ENCODE measurements at places on chromosomes 16 and 17.

DNA sequence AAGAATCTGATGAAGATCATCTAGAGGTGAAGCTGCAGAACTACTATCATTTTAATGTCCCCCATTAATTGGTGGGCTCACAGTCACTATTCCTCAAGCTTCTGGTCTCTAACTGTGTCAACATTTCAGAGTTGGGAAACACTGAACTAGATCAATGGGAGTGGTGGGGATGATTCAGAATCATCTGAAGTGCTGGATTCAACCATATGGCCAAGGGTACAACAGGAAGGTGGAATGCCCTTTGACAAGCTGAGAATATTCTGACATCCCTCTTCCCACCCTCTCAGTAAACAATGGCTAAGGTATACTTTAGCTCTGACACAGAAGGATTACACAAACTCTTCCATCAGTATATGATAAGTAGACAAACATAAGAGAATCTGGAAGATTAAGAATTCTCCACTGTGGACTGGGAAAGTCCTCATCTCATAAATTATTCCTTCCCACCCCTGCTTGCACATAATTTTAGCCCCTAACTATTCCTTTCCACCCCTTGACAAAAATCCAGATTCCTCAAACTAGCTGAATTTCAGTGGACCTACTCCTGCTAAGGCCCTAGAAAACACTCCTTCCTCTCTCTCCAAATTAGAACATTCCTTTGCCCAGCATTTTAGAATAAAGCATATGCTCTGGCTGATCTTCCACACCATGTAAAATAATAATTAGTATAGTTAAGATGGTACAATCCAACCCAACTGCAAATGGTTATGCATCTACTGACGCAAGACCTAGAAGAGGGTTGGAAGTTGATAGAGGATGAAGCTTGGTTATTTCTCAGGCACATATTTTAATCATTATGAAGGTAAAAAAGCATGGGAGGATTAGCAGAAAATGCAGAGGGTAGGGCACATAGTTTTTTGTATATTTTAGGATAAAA lies 16.3 kb upstream of the RFFL start:
- no peak for DNase-seq

- DNase-seq, result no peak
Observed at GRCh38 chr16:70381604-70382342, 35.1 kb downstream of the DDX19A start.

- no peak for DNase-seq
Observed at GRCh38 chr17:9444687-9445086, 130.9 kb downstream of the STX8 start.

DNA sequence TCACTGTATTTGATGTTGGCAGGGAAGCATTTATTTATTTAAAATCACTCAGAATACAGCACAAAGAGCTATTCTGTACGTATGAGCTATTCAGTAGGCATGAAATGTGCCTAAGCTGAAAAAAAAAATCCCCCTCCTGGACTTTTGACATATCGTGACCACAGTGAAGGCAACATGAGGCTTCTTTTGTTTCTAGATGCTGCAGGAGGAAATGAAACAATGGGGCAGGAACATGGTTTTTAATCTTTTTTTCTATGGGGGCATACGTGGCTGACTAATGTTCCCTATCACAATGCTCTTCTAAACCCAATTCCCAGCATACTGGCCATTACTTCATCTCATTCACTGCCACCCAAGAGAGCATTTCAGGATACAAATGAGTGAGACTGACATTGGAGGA lies 191.0 kb upstream of the PMFBP1 start:
- DNase-seq, result no peak

DNA sequence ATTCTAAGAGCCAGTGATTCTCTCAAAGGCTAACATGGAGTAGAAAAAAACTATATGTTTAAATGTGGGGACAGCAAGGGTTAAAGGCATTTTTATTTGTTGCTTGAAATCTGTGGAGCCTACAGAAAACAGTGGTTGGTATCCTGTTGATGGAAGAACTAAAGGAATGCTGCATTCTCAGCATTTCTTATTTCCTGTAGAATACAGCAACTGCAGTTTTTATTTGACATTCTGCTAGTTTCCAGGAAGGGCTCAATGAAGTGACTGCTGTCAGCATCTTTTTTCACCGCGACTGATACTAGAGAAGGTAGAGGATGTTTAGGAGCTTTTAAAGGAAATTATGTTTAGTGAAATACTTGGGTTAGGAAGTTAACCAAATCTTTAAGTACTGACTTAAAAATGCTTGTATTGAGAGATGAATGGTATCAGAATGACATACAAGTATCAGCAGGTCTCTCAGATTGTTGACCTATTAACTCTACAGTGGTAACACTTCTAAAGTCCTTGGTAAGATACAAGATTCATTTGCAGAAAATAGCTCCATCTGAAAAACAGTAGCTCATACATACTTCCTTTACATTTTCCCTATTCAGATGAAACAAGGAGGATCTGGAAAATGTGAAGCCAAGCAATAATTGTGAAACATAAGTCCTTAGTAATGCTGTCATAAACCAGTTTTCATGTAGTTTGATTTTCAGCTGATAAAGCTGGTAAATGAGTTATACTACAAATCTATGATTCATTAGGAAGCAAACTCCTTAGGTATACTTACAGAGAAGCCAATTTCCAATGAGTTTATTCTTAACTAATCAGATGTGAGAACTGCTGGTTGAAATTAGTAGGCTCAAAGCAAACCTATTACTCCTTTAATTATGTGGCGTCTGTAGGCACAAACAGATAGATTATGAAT lies 15.2 kb downstream of the CLTC start:
- DNase-seq, result no peak

DNA sequence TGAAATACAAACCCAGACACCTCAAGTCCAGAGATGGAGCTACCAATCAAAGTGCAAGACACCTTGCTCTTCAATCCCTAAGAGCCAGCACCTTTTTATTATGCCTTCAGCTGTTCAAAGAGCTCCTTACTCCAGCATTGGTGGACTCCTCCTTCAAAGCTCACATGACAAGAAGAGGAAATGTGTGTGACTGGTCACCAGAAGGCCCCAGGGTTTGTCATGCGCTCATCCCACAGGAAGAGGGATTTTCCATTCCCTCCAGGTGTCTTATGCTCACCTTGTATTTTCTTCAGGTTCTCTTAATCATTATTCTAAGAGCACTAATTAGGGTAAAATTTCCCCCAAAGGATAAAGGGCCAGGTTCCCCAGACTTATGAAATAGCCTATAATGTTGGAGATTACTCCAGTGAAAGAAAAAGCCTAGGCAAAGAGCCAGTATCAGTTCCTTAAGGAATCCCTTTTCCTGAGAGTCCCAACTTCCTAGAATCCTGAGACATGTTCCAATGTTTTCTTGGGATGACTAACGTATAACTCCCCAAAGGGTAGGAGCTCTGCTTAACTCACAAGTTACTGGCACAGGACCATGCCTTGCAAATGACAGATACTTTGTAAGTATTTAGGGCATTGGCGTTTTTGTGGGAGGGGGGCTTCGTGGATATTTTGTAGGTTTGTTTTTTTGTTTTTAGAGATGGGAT lies 56.9 kb upstream of the SOX9 start:
- no peak for DNase-seq

DNA sequence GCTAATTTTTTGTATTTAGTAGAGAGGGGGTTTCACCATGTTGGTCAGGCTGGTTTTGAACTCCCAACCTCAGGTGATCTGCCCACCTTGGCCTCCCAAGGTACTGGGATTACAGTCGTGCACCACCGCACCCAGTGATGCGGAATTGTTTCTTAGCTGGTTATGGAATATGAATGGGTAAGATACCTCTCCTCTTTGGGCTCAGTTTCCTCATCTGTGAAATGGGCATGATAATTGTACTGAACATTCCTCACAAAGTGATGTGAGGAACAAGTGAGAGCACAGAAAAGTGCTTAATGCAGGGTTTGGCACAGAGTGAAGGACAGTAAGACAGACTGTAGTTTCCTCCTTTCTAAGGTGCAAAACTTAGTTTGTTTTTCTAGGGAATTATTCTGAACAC lies 31.0 kb upstream of the NFAT5 start:
- no peak for DNase-seq

DNA sequence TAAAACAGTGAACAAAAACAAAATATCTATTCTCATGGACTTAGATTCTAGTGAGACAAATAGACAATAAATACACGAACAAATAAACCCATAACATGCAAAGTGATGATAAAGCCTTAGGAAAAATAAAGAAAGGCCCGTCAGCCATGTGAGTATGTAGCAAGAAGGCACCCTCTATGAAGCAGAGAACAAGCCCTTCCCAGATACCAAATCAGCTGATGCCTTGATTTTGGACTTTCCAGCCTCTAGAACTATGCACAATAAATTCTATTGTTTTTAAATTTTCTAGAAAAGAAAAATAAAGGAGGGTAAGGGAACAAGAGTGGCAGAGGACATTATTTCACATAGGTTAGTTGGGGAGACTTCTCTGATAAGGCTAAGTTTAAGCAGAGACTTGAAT lies 40.7 kb upstream of the SMURF2 start:
- DNase-seq, result no peak

GRCh38 chr17:49104511-49105074 lies 28.0 kb upstream of the B4GALNT2 start:
- DNase-seq, result no peak

- no peak for DNase-seq
Observed at GRCh38 chr16:12272264-12272663, 295.7 kb downstream of the SNX29 start.

DNA sequence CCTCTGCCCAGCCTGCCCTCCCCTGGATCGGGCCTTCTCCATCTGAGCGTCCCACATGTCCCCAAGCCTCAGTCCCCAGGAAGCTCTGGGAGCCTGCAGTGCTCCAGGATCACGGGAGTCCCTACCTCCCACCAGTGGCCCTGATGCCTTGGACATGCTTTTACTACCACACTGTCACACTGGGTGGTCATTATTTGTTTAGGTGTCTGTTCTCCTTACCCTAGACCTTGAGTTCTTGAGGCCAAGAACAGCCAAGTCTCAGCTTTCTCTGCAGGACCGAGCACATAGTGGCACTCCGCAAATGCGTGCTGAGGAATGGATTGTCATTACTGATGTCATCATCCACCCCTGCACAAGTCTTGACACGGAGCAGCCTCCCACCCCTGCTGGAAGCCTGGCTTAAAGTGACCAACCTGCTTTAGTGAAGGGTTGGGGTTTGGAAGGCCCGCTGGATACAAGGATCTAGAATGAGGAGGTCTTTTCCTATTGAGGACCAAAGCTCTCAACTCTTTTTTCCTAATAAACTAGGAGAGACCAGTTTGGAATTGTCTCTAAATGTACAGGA lies 132.9 kb upstream of the CRHR1 start:
- DNase-seq, result no peak

DNA sequence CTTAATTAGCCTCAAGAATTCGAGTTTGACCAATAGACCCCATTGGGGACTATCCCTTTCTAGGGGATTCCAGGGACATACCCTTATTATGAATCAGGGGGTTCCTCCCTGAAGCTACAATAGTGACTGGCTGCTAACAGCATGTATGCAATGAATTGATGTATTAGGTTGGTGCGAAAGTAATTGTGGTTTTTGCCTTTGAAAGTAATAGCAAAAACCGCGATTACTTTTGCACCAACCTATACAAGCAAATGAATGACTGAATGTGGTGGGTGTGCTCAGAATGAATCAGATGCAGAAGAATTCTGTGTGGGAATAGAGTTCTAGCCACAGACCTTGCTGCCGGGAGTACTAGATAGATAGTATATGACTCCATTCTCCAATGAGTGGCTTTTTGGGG lies 76.7 kb downstream of the HLF start:
- no peak for DNase-seq

DNA sequence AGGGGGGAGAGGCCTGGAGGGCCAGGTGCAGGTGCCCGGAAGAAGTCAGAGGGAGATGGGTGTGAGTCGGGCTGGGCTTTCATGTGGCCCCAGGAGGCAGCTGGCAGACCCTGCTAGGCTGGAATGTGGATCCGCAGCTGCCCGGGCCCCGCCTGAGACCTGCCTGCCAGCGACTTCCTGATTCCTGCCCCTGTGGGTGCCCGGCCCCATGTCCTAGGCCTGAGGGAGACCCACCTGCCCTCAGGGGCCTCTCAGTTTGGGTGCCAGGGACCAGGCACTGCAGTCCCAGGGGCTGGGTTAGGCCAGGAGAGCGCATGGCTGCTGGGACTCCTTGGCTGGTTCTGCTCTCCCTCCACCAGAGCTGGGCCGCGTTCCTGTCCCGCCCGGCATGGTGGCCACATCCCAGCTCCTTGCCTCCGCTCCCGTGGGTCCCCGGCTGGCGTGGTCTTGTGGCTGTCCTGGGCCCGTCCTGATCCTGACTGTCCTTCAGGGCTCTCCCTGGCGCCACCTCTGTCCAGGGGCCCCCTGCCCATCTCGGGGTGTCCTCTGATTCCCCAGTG lies 22.1 kb upstream of the SPNS2 start:
- no peak for DNase-seq

DNA sequence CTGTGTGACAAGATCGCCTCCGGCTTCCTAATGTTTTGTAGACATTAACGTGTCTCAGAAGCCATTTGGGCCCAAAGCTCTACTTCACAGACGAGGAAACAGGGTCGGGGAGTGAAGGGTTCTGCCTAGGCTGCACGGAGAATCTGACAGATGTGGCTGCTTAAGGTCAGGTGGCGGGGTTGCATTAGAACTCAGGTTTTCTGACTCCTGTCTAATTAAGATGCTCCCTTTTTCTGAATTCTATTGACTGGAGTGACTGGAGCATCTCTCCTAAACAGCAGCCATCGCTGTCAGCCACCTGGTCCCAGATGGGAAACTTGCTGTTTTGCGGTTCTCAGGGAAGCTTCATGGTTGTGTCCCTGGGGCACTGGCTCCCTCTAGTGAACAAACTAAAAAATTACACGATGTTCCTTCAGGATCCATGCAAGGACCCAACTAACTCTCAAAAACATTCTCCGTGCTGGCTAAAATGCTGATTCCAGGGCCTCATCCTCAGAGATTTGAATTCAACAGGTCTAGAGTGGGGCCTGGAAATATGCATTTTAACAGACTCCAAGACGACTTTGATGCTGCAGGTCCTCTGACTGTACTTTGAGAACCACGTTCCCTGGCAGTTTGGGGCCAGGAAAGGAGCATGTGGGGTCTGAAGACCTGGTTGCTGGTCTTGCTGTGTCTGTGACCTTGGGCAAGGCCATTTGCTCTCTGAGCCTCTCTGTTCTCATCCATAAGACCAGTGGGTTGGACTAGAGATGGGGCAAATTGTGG lies 117.4 kb downstream of the IRF8 start:
- peak; percentile 46 for DNase-seq

- peak; percentile 68 for DNase-seq
Observed at GRCh38 chr16:117379-118365, 20.8 kb downstream of the NPRL3 start.

DNA sequence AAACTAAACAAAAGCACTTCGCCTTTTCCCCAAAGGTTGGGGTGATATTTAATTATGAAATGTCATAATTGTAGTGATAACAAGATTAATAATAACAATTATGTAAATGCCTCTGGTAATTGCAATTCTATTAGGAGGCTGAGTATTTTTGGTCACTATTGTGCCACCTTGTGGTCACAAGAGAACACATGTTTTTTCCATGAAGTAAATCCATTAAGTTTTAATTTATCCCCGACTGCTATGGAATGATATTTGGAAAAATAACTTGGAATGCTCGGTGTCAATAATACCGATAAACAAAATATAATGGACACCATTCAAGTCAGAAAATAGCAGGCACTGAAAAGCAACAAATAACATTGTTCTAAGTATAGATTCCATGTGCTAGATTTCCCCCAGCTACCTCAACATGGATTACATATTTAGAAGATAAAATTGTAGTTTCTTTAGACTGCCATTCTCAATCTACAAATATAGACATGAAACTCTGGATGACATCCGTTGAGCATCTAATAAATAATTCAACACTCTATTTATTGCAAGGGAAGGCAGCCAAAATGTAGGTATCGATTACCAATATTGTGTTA lies 25.0 kb upstream of the KCNJ2 start:
- no peak for DNase-seq

- DNase-seq, result no peak
Observed at GRCh38 chr17:65599650-65600049, 38.2 kb upstream of the AXIN2 start.

- DNase-seq, result no peak
Observed at GRCh38 chr17:66375121-66375520, 72.7 kb downstream of the PRKCA start.
